Activated CD4-positive, alpha-beta T cell treated with anti-CD3 and anti-CD28 coated beads, Interleukin-2, amount 10 ng/mL, durations not matched to agents 7 days and 5 days (primary cell): ENCODE measurements at places on chromosomes 2 and 18.

DNA sequence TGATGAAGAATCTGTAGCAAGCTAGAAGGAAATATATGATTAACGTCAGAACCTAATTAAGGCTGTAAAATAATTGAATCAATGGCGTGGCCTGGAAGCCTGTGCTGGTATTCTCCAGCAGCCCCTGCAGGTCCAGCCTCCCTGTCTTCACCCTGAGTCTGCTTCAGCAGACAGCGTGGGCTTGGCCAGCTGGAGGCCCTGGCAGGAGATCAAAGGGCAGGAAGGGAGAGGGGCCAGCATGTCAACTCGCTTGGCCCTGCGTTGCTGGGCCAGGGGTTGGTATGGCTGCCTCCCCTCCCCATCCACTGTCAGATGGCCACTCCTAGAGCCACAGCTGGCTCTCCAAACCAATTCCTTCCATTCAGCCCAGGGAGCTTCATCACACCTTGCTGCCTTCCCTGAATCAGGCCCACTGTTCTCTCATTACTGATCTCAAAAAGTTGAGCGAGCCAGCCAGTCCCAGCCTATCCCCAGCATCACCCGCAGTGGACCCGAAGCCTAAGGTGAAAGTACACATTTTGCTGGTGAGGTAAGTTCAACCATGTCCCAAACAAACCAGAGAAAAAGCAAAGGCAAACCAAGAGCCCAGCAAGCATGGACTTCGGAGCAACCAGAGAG lies 228.4 kb upstream of the AGAP1 start:
- DNase-seq: no peak

DNA sequence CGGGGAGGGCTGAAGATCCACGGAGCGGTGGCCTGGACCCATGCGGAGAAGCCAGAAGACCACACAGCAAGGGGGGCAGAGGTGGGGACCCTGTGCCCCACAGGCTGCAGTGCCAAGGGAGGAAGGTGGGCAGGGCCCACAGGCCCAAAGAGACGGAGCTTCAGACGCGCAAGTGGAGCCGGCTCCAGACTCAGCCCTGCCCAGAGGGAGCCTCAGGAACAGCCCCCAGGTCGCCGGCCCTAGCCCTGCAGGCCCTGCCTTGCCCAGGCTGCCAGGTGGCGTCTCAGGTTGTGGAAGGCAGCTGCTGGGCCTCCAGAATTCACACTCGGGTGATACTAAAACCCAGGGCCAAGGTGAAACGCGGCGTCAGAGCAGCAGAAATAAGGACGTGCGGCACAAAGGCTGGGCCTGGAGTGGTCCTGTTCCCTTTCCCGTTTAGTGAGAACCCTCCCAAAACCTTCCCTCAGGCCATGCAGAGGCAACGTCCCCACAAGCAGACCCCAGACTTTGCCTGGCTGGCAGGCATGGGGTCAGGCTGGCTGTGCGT lies 36.8 kb downstream of the SLC66A2 start:
- DNase-seq: no peak

DNA sequence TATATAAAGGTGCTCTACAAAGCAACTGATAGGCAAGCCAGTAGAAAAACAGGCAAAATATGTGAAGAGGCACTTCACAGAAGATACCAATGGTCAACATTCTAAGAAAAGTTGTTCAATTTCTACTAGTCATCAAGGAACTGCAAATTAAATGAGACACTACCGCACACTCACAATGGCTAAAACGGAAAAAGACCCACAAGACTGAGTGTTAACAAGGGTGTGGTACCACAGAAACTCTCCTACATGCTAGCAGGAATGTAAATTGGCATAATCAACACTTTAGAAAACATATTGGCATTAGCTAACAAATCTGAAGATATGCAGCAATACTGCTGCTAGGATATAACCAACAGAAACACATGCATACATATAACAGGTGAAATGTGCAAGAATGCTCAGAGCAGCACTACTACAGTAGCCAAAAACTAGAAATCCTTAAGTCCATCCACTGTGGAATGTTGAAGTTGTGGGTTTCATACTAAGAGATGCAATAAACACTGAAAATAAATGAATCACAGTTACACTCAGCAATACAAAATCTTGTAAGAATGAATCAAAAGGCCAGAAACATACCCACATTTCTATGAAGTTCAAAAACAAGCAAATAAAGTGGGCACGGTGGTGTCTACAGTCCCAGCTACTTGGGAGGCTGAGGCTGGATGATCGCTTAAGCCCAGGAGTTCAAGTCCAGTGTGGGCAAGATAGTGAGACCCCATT lies 9.2 kb downstream of the RNU4ATAC start:
- DNase-seq: no peak

DNA sequence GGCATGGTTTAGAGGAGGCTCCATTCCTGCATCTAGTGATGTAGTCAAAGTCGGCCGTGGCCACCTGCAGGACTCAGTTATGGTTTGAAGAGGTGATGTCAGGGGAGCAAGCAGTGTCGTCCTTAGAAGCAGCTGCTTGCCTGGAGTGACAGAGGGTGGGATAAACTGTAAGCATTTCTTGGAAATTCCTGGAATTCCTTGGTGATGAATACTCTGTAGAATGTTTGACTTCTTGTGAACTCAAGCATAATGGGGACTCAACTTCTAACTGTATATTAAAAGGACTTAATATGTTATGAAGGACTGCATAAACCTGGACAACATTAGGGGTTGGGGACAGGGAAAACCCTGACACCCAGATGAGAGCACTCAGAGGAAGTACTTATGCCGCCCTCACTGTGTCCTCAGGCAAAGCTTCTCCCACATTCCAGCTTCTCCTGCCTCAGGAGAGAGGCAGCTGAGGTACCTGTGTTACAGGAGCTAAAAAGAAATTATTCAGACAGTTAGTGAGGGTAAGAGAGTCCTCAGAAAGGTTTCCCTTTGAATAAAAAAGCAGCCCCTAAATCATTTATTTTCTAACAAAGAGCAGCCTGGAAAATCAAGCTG lies 459.9 kb upstream of the CELF4 start:
- DNase-seq: no peak

GRCh38 chr18:77086034-77086433 lies 46.5 kb downstream of the MBP start:
- DNase-seq: no peak

DNA sequence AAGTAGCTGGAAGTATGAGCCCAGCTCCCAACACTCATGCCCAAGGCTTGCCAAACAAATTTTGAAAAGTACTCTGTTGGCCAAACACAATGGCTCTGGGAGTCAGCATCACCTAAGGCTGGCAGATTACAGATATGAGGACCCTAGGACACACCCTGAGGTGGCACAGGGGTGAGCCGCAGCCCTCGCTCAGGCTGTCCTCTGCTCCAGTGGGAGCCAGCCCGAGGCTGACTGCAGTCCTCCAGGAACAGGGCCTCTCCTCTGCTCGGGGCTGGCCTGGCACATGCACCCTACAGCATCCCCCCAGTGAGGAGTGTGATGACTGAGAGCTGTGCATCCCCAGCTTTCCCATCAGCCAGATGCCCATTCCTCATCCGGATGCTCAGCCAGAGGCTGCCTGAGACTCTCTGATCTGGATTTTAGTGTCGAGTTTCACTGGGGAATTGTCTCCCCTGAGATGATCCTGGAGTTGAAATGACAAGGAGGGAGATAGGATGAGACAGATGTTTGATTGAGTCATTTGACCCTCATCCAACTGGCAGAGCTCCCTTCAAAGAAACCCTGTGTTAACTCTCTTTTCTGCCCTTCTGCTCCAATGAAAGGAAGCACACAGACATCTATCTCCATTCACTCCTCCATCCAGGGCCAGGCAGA lies 269.3 kb upstream of the NCKAP5 start:
- DNase-seq: no peak

- no peak for DNase-seq
Measured at GRCh38 chr2:46164529-46165301, 132.5 kb upstream of the EPAS1 start.

GRCh38 chr2:235530735-235531134 lies 36.9 kb downstream of the AGAP1 start:
- DNase-seq: no peak

GRCh38 chr2:53516650-53517049 lies 251.0 kb upstream of the CHAC2 start:
- no peak for DNase-seq

DNA sequence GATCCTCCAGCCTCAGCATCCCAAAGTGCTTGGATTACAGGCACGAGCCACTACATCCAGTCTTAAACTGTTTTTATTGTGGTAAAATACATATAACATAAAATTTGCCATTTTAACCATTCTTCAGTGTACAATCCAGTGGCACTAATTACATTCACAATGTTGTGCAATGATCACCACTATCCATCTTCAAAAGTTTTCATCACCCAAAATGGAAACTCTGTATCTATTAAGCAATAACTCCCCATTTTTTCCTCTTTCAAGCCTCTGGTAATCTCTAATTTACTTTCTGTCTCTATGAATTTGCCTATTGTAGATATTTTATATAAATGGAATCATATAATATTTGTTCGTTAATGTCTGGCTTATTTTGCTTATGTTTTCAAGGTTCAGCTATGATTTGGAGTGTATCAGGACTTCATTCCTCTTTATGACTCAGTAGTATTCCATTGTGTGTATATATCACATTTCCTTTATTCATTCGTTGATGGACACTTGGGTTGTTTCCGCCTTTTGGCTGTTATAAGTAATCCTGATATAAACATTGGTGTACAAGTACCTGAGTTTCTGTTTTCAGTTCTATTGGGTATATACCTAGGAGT lies 71.8 kb downstream of the GFPT1 start:
- DNase-seq: no peak

DNA sequence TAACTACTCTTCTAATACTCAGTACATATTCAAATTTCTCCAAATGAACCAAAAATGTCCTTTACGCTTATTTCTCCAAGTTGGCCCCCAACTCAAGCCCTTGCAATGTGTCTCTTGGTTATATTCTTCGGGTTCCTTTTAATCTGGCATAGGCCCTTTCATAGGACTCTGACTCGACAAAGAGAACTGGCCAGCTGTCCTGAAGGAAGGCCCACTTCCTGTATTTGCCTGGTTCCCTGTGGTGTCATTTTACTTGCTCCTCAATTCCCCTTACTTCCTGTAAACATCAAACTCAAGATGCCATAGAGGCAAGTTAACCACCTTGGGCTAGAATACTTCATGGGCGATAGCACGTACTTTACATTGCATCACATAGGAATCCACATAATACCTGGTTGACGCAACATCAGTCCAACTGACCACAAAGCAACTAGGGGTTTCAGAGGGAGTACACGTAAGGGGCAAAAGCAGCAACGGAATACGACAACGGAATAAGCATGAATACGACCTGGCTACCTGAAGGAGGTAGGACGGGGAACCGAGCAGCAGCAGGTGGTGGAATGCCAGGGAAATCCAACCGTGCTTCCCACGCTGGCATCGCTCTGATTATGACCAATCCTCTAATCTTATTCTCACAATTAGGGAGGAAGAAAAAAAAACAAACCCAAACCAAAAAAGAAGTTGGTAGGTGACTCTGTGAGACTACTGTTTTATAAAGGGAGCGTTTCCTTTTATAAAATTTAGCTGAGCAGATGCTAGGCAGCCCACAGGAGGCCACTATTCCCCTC lies 823 bp upstream of the GORASP2 start:
- no peak for DNase-seq

- no peak for DNase-seq
Measured at GRCh38 chr2:118046634-118047210, 32.9 kb upstream of the CCDC93 start.

DNA sequence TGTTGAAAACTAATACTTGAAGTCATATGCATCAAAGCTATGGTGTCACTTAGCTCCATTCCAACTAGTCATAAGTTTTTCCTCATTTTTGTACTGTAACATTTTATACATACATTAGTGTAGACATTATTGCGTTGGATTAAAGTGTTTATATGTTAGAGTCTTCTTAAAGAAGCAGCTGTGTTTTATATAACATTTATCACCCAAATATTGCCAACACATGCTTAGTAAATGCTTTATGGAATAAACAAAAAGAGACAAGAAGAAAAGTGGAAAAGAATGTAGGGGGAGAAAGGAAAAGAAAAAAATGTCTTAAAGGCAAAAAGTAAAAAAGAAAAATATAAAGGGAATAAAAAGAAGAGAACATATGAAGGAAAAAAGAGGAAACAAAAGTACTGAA lies 1314.3 kb upstream of the CELF4 start:
- DNase-seq: no peak

DNA sequence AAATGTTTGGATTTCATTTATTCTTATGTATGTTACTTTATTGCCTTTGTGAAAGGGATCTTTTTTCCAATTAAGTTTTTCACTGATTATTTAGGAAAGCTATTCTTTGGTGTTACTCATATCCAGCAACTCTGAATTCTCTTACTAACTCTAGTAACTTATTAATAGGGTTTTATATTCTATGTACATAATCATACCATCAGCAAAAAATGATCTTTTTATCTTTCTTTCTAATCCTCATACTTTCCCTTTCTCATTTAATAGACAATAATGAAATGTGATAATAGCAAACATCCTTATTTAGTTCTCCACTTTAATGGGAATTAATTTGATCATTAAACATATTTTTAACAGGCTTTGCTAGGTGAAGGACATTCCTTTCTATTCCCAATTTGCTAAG lies 12.3 kb upstream of the CDKL4 start:
- no peak for DNase-seq

DNA sequence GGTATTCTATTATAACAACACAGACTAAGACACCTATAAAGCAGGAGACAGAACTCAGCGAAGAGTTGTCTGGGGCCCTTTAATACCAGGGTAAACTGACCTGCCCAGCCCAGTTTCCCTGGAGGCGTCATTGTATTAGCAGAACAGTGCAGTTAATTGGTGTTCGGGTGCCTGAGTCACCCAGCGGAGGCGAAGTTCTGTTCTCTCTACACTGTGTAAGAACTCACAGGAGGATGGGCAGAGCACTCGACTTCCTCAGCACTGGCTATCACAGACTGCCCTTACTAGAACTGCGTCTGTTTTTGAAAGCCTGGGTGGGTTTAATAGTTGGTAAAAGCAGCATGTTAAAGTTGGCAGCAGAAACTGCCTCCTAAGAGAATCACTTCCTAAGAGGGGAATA lies 106.5 kb upstream of the ATP8B1 start:
- DNase-seq: no peak

GRCh38 chr2:101374821-101375561 lies 12.3 kb downstream of the CREG2 start:
- DNase-seq: no peak

DNA sequence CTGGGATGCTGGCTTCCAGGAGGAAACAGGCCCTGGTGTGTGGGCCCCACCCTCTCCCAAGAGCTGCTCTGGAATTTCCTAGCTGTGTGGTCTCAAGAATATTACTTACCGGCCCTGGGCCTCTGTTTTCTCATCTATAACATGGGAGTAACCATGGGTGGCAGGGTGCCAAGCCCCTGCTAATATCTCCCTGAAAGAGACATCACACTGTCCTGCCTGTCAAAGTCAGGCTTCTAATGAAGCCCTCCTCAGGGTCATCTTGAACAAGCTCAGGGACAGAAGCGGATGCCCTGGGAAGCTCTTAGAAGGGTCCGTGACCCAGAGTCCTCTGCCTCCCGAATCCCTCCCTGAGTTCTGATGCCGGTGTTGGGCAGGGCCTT lies 173.2 kb upstream of the HDAC4 start:
- no peak for DNase-seq

GRCh38 chr2:241412144-241412543 lies 56.1 kb downstream of the FARP2 start:
- no peak for DNase-seq
